ENCODE measurements at places on chromosomes 7 and 10. TPM values are rescaled to one million over a fixed set of nuclear protein-coding genes. Genes with fewer than 3 reads are reported as not detected.

DNA sequence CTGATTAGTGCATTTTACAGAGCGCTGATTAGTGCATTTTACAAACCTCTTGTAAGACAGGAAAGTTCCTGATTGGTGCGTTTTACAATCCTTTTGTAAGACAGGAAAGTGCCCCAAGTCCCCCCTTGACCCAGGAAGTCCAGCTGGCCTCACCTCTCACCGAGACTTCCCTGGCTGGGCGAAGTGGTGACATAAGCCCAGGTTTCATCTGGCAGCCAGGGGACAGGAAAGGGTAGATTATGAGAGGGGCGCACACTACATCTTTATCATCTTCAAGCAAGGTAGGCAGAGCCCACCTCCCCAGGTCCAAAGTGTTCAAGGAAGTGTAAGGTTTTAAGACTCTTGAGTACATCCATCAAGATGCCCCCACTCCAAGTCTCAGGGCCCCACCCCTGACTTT, 5.5 kb upstream of the GDF10 start:
- H3K27ac ChIP-seq = no peak overlapping the region
- no peak overlapping the region for H3K4me3 ChIP-seq
- no peak for DNase-seq
- no peaks in the 10 kb centered on the region for H3K36me3 ChIP-seq
- H3K27me3 ChIP-seq = peaks cover 2% of the 10 kb centered on the region
- H3K4me1 ChIP-seq = peaks cover under 1% of the 10 kb centered on the region

DNA sequence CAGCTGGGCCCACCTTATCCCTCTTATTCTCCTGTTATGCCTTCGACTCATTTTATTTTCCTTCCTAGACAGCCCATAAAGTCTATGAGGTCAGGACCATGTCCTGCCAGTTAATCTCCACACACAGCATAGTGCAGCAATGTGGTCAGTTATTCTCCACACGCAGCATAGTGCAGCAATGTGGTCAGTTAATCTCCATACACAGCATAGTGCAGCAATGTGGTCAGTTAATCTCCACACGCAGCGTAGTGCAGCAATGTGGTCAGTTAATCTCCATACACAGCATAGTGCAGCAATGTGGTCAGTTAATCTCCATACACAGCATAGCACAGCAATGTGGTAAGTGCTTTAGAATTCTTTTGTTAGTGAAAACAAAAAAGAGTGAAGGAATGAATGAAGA, 77.8 kb downstream of the TEX36 start:
- H3K4me3 ChIP-seq = no peak overlapping the region
- no peaks in the 10 kb centered on the region for H3K4me1 ChIP-seq
- H3K36me3 ChIP-seq = no peaks in the 10 kb centered on the region
- no peak overlapping the region for H3K27ac ChIP-seq
- peaks cover 3% of the 10 kb centered on the region for H3K27me3 ChIP-seq

DNA sequence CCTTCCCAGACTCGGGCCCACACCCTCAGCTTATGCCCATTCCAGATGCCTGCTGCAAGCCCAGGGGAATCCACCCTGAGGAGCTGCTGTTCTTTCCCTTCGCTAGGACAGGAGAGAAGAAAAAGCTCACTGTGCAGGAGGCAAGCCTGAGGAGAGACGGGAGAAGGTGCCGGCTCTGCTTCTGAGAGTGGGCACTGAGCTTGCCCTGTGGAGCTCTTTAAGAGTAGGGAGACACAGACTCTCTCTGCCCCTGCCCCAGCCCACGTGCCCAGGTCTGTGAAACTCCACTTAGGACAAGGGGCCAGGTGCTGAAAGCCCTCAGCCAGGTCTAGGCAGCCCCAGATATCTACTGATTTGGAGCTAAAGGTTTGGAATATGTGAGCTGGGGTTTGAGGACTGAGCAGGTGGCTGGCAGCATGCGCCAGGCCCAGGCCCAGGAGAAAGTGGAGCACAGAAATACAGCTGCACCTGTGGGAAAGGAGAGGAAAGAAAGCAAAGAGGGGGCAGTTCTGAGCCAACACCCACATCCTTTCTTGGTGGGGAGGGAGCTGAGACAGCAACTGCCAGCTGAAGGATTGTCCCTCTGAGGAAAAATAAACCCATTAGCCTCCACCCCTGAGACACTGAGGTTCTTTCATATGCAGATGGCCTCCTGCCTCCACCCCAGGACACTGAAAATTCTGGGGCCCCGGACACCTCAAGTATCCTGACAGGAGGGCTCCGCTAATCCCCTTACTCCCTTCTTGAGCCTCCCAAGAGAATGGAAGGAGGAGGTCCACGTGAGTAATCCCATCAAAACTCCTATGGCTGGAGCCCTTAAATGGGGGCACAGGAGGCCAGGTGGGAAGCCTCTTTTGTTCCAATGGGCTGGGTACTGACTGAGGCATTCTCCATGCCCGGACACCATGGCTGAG, 7.3 kb downstream of the POLL start:
- H3K4me1 ChIP-seq = no peaks in the 10 kb centered on the region
- peaks cover 12% of the 10 kb centered on the region for H3K36me3 ChIP-seq
- DNase-seq = no peak
- H3K27ac ChIP-seq = no peak overlapping the region
- no peak overlapping the region for H3K4me3 ChIP-seq
- no peaks in the 10 kb centered on the region for H3K27me3 ChIP-seq

DNA sequence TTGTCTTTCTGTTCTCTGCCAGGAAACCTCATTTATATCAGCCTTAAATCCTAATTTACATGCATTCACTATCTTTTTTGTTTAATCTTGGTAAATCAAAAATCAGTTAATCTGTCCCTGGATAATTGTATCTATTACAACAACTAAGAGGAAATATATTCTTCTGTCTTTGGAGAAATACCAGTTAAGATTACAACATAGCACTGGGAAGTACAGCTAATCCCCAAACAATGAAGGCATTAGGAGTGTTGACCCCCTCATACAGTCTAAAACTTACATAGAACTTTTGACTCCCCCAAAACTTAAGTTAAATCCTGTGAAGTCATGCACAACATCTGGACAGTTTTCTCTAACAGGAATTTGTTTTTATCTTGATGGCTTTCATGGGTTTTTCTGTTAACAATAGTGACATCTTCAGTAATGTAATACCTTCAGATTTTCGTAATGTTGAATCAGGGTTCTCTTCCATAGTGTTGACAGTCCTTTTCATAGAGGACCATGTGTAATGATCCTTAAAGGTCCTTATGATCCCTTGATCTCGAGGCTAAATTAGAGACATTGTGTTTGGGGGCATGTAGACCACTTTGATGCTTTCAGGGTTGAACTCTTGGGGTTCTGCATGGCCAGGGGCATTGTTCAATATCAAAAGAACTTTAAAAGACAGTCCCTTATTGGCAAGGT, 24.1 kb upstream of the ABCC2 start:
- H3K4me3 ChIP-seq = no peak overlapping the region
- no peak for DNase-seq
- no peak overlapping the region for H3K27ac ChIP-seq
- no peaks in the 10 kb centered on the region for H3K27me3 ChIP-seq

DNA sequence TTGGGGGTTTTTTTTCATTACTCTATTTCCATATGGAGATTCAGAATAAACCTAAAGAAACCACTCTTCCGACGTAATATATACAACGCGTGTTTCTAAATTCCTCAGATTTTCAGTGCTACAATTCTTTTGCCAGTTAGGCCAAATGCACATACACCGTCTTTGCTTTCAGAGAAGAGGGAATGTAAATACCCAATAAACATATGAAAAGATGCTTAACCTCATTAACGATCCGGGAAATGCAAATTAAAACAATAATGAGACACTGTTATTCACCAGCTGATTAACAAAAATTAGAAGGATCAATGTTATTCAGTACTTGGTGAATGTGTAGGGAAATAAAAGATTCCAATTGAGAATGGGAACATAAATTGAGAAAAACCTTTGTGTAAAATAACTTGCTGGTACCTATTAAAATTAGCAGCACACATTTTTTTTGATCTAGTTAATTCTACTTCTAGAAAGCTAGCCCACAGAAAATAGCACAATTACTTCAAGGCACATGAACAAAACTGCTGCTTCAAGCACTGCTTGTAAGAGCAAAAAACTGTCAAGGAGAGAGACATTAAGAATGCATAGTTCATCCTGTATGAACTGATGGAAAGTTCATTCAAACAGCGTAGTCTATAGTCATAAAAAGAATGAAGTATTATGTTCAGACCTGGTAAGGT, 56.7 kb downstream of the FGFR2 start:
- no peaks in the 10 kb centered on the region for H3K27me3 ChIP-seq
- H3K36me3 ChIP-seq = no peaks in the 10 kb centered on the region
- H3K4me3 ChIP-seq = no peak overlapping the region
- no peak overlapping the region for H3K27ac ChIP-seq

- H3K27ac ChIP-seq = no peak overlapping the region
- peaks cover 11% of the 10 kb centered on the region for H3K36me3 ChIP-seq
- DNase-seq = no peak
- H3K27me3 ChIP-seq = no peaks in the 10 kb centered on the region
These were observed 528 bp downstream of the CAMK2G start for GRCh38 chr10:73873838-73874215.

DNA sequence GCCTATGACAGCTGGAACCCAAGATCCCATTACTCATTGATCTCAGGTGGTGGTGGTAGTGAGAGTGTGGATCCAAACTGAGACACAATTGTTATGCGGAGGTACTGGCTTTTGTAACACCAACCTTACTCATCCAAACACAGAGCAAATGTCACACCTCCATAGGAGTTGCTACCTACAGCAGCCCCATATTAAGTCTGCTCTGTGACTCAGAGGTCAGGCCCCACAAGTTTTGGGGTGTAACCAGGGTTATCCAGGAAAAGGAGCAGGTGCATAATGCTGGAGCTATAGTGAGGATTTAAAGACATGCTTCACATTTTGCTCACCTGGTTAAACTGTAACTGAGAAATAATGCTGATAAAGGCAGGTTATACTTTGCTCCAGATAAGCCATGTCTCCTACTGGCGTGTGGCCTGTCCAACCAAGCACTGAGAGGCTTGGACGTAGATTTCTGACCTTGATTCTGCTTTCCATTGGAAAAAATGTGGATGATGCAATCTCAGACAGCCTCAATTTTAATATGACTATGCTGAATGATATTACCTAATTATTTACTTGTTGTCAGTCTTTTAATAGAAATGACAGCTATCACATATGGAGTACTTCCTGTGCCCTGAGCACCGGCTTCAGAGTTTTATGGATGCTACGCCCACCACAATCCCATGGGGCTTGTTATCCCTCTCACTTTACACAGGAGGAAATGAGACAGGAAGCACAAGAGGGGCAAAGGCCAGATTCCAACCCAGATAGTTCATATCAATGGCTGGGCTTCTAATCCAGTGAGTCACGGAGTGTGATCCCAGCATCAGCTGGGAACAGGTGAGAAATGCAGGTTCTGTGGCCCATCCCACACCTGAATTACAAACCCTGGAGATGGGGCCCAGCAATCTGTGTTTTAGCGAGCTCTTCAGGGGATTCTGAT, 181.3 kb downstream of the CHN2 start:
- no peak overlapping the region for H3K27ac ChIP-seq
- no peaks in the 10 kb centered on the region for H3K36me3 ChIP-seq
- H3K4me1 ChIP-seq = no peaks in the 10 kb centered on the region

GRCh38 chr10:16845248-16845647, 28.0 kb upstream of the RSU1 start:
- H3K36me3 ChIP-seq = no peaks in the 10 kb centered on the region
- H3K27me3 ChIP-seq = no peaks in the 10 kb centered on the region
- H3K27ac ChIP-seq = no peak overlapping the region
- DNase-seq = no peak
- H3K4me1 ChIP-seq = no peaks in the 10 kb centered on the region

DNA sequence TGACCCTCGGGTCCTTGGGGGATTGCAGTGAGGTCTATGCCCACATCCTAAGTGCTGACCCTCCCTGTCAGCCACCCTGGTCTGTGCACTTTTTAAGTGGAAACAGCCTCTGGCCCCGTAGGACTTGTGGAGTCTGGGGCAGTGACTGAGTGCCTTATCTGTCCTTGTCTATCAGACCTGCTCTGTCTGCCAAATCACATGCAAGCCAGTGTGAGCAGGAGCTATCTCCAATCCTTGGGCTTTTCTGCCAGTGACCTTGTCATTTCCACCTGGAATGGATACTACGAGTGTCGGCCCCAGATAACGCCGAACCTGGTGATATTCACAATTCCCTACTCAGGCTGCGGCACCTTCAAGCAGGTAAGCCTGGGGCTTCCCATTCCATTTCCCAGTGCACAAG, 62.7 kb downstream of the C10orf120 start:
- no peaks in the 10 kb centered on the region for H3K36me3 ChIP-seq
- H3K4me1 ChIP-seq = no peaks in the 10 kb centered on the region
- no peak for DNase-seq

- no peaks in the 10 kb centered on the region for H3K4me1 ChIP-seq
- H3K27me3 ChIP-seq = no peaks in the 10 kb centered on the region
- no peak overlapping the region for H3K4me3 ChIP-seq
These were observed 154.1 kb downstream of the KIAA1217 start for GRCh38 chr10:24363070-24363469.

- peaks cover 49% of the 10 kb centered on the region for H3K27me3 ChIP-seq
- H3K27ac ChIP-seq = no peak overlapping the region
- H3K4me1 ChIP-seq = peaks cover 7% of the 10 kb centered on the region
- DNase-seq = no peak
- no peak overlapping the region for H3K4me3 ChIP-seq
- H3K36me3 ChIP-seq = no peaks in the 10 kb centered on the region
These were observed 2.5 kb upstream of the MLXIPL start for GRCh38 chr7:73626814-73627213.

GRCh38 chr10:44516891-44517290, 132.0 kb upstream of the CXCL12 start:
- no peaks in the 10 kb centered on the region for H3K36me3 ChIP-seq
- no peak for DNase-seq
- H3K27ac ChIP-seq = no peak overlapping the region
- H3K27me3 ChIP-seq = no peaks in the 10 kb centered on the region
- no peak overlapping the region for H3K4me3 ChIP-seq

GRCh38 chr7:2100278-2101208, 132.2 kb downstream of the MAD1L1 start:
- H3K4me1 ChIP-seq = peaks cover 54% of the 10 kb centered on the region
- H3K27ac ChIP-seq = peak overlapping the region; percentile 73
- H3K27me3 ChIP-seq = no peaks in the 10 kb centered on the region

DNA sequence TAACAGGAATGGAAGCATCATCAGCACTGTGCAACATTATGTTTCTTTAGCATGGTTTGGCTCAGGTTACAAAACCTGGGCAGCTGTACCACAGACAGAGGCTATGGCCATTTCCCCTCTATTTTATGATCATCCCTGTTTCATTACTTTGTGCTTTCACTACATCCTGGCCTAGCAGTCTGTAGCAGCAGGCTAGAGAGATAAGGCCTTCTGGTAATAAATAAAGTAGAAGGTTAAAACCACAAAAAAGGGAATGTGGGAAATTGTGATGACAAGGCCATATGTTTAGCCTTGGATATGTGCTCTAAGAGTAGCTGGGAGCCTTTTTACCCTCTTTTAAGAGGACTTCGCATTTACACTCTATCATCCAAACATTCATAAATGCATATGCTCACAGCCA, 266.2 kb upstream of the PHF14 start:
- no peak overlapping the region for H3K27ac ChIP-seq
- H3K4me1 ChIP-seq = no peaks in the 10 kb centered on the region
- DNase-seq = no peak
- no peaks in the 10 kb centered on the region for H3K36me3 ChIP-seq
- no peaks in the 10 kb centered on the region for H3K27me3 ChIP-seq

Gene TUBAL3
- total RNA-seq = not detected

Gene GRM3
- not detected for total RNA-seq

Gene BRAT1
- 30.9 TPM for total RNA-seq

Gene AQP1
- 0.27 TPM for total RNA-seq

Gene FAM25G
- total RNA-seq = not detected

Gene RHOBTB1
- total RNA-seq = 0.09 TPM

Data from activated CD8-positive, alpha-beta T cell treated with anti-CD3 and anti-CD28 coated beads for 36 hours (primary cell).